Osteocyte (in vitro differentiated cells): ENCODE measurements at places on chromosomes 7 and 10. TPM values are rescaled to one million over a fixed set of nuclear protein-coding genes. Genes with fewer than 3 reads are reported as not detected.

Gene AVL9
- total RNA-seq, result 21.2 and 28.4 TPM in 2 replicates

Gene CHN2
- total RNA-seq, result 0.64 TPM in 1 of 2 replicates, not detected in the other

Gene TEX36
- not detected in 2 replicates for total RNA-seq

GRCh38 chr10:103540722-103541121 is 47.2 kb downstream of the NEURL1 start:
- no peaks in the 10 kb centered on the region for H3K36me3 ChIP-seq
- no peak overlapping the region for H3K27ac ChIP-seq
- peaks cover 10% of the 10 kb centered on the region for H3K4me1 ChIP-seq
- H3K27me3 ChIP-seq, result peaks cover 35% of the 10 kb centered on the region

DNA sequence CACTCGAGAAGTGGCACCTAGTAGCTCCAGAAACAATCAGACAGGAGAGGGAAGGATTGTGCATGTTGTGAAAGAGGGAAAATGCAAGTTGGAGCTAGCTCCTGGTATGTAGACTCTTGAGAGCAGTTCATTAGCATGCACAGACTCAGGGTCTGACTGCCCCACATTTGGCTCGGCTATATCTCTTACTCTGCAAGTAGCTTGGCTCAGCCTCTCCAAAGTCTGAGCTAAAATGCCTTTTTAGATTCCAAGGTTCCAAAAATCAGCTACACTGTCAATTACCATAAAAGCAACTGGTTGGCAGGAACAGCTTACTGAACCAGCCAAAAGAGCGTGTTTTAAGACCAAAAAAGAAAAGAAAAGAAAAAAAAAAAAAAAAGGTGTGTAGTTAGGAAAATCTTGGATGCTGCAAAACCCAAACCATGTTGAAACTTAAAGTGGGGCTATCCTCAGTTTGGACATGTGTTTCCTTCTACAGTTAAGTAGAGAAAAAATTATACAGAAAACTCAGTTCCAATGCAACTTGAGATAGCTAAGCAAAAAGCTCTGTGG is 65.5 kb downstream of the MKX start:
- no peak for DNase-seq
- no peaks in the 10 kb centered on the region for H3K27me3 ChIP-seq
- no peak overlapping the region for H3K4me3 ChIP-seq
- peaks cover 12% of the 10 kb centered on the region for H3K4me1 ChIP-seq
- peaks cover 6% of the 10 kb centered on the region for H3K36me3 ChIP-seq

DNA sequence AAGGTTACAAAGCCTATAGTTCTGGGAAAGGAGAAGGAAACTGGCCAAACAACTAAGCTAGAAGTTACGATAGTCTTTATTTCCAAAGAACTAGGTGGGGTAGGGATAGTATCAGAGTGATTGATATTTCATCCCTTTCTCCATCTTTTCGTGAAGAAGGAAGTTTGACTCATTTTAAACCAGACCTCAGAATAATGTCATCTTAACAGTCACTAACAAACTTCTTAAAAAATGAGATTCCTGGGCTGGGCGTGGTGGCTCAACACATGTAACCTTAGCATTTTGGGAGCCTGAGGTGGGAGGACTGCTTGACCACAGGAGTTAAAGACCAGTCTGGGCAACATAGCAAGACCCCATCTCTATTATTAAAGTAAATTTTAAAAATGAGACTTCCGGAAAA is 69.4 kb downstream of the ARL4A start:
- DNase-seq, result no peak
- peaks cover 4% of the 10 kb centered on the region for H3K36me3 ChIP-seq
- H3K27me3 ChIP-seq, result no peaks in the 10 kb centered on the region
- peaks cover 38% of the 10 kb centered on the region for H3K4me1 ChIP-seq
- no peak overlapping the region for H3K4me3 ChIP-seq
- H3K27ac ChIP-seq, result no peak overlapping the region

GRCh38 chr10:100391163-100392002 is 44.4 kb downstream of the SCD start:
- no peaks in the 10 kb centered on the region for H3K4me1 ChIP-seq
- H3K36me3 ChIP-seq, result peaks cover 10% of the 10 kb centered on the region
- peak; percentile 53 for DNase-seq
- H3K4me3 ChIP-seq, result no peak overlapping the region
- H3K27me3 ChIP-seq, result no peaks in the 10 kb centered on the region

DNA sequence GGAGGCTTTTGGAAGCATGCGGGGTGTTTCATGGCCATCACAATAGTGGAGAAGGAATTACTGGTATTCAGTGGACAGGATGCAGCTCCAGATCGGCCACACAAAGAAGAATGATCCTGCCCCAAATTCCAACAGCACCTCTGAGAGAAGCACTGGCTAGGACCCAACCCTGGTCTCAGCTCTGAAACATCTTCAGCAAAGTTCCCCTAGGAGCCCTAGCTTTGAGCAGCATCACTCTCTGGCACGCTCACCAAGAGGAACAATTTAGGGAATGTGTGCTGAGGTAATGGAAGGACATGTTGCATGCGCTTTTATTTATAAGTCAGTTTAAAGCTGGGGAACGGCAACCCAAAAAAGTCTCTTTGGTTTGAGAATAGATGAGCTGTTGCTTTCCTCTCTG is 5.5 kb upstream of the OPN1SW start:
- no peak for DNase-seq
- H3K27me3 ChIP-seq, result peaks cover 7% of the 10 kb centered on the region
- H3K36me3 ChIP-seq, result peaks cover 9% of the 10 kb centered on the region

DNA sequence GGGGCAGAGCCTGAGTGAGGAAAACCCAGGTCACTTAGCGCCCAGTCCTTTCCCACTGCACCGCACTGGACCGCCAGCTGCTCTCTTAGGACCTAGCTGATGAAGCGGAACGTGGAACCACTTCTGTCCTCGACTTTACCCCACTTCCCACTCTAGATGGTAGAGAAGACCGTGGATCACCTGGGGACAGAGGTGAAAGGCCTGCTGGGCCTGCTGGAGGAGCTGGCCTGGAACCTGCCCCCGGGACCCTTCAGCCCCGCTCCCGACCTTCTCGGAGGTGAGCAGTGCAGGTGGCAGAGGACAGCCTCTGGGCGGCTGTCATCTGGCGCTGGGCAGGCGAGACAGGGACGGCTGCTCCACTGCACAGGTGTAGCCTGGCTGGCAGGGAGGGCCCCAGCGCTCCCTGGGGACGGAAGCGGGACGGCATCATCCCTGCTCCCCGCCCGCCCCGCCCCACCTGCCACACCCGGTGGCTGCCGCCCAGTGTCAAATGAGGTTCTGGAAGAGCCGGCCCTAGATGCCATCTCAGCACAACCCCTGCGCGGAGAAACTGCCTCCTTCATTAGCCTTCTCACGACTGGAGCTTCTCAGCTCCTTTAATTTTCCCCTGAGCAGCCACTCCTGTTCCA is 11.7 kb downstream of the PLAC9 start:
- H3K36me3 ChIP-seq, result peaks cover 37% of the 10 kb centered on the region
- no peaks in the 10 kb centered on the region for H3K27me3 ChIP-seq
- no peak overlapping the region for H3K27ac ChIP-seq

GRCh38 chr7:16891338-16891737 is 9.6 kb upstream of the AGR3 start:
- no peak overlapping the region for H3K4me3 ChIP-seq
- no peak for DNase-seq
- H3K36me3 ChIP-seq, result no peaks in the 10 kb centered on the region
- H3K27ac ChIP-seq, result no peak overlapping the region

DNA sequence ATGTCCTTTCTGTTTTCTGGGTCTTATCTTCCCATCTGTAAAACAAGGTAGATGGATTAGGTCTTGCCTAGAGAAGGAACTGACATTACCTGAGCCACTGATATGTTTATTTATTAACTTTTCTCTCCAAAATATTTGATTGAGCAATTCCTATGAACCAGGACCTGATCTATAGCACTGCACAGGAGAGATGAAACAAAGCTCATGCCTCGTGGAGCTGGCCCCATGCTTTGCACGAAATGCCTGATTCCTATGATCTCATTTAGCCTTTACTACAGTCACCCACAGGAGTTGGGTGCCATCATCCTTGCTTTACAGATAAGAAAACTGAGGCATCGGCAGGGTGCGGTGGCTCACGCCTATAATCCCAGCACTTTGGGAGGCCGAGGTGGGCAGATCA is 48.2 kb upstream of the ZMIZ1 start:
- H3K27ac ChIP-seq, result no peak overlapping the region
- peaks cover 2% of the 10 kb centered on the region for H3K4me1 ChIP-seq
- no peaks in the 10 kb centered on the region for H3K27me3 ChIP-seq
- no peaks in the 10 kb centered on the region for H3K36me3 ChIP-seq

DNA sequence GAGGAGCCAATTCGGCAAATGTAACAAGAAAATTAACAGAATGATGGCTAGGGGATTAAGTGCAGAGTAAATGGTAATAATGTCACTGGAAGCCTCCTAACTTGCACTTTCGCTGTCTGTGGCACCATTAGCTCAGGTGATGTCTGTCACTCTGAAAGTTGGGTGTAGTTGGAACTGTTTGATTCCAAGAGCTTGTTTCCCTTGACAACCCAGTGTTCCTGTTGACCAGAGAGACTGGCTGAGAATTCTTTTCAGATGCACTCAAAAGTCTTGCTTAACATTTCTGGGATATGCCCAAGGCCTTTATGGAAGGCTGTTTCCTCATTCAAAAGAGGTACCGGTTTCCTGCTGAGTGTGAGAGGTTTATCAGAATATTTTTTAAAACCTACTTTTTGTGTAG is 49.6 kb downstream of the PLPP4 start:
- H3K4me1 ChIP-seq, result peaks cover 2% of the 10 kb centered on the region
- H3K36me3 ChIP-seq, result no peaks in the 10 kb centered on the region
- no peak overlapping the region for H3K27ac ChIP-seq
- no peak for DNase-seq
- no peaks in the 10 kb centered on the region for H3K27me3 ChIP-seq
